ENCODE measurements at places on chromosomes 11 and 22.
A peak's percentile ranks its signal among the peaks of the same experiment; 100 is the strongest.

- no peak for DNase-seq
Observed at GRCh38 chr11:17004486-17005148, 9.6 kb downstream of the PLEKHA7 start.

GRCh38 chr11:2737226-2737590 is 37.4 kb upstream of the KCNQ1OT1 start:
- DNase-seq, result no peak

- no peak for DNase-seq
Observed at GRCh38 chr11:121237686-121238658, 54.6 kb upstream of the SC5D start.

- DNase-seq, result no peak
Observed at GRCh38 chr22:23579870-23580575, at the start of gene IGLL1. Gene IGLL1 (minus strand): TSS chr22:23580290. CDS start chr22:23580190, 100 bp downstream.

DNA sequence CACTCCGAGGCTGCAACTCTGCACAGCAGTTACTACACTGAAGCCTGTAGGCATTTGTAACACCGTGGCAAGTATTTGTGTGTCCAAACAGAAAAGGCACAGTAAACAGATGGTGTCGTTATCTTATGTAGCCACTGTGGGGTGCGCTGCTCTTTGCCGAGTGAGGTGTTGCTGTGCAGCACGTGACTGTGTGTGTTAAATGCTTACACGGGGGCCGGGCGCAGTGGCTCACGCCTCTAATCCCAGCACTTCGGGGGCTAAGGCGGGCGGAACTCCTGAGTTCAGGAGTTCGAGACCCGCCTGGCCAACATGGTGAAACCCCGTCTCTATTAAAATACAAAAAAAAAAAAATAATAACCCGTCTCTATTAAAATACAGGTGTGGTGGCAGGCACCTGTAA is 11.5 kb downstream of the ZBED4 start:
- no peak for DNase-seq

DNA sequence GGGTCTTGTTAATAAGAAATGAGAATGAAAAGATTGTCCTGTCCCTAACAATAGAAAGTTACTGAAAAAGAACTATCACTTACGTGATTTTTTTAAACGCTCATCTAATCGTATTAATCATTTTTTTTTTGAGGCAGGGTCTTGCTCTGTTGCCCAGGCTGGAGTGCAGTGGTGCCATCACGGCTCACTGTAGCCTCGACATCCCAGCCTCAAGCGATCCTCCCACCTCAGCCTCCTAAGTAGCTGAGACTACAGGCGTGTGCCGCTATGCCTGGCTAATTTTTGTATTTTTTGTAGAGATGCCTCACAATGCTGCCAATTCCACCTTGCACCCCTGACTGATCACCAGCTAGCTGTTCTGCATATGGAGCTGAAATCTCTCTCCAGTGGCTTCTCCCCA is 15.7 kb downstream of the PDGFB start:
- DNase-seq, result no peak

- DNase-seq, result no peak
Observed at GRCh38 chr11:2159536-2160413, 1.2 kb downstream of the INS start.

- no peak for DNase-seq
Observed at GRCh38 chr11:114011443-114011842, 36.5 kb downstream of the HTR3A start.

- DNase-seq, result no peak
Observed at GRCh38 chr22:38456841-38457699, 2.1 kb upstream of the KCNJ4 start.

GRCh38 chr22:38262051-38262795 is 10.6 kb downstream of the TMEM184B start:
- peak; percentile 46 for DNase-seq

- no peak for DNase-seq
Observed at GRCh38 chr22:37781434-37782059, 26.2 kb upstream of the GCAT start.

GRCh38 chr22:49100773-49101172 is 726.9 kb downstream of the BRD1 start:
- DNase-seq, result no peak

- DNase-seq, result peak; percentile 58
Observed at GRCh38 chr11:68038718-68039525, at the start of gene TCIRG1. Gene TCIRG1 (plus strand): TSS chr11:68039025. CDS start chr11:68041272, 2,247 bp downstream.

GRCh38 chr22:36818010-36818642 is 1.3 kb upstream of the PVALB start:
- no peak for DNase-seq

GRCh38 chr22:45631140-45631840 is 40.3 kb upstream of the ATXN10 start:
- no peak for DNase-seq

DNA sequence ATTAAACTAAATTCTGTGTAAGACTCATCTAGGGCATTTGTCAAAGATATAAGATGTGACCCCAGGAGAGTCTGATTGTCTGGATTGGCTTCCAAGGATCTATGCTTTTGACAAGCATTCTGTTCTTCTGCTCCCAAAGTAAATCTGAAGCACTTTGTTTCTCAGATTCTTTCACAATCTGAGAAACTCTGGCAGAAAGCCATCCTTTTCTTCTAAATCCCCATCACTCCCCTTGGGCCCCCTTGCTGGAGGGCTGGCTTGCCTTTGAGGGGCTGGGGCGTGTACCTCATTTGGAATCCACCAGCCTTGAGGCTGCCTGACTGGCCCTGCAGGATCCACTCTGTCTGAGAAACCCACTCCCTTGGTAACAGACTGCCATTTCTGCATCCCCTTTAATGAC is 173.5 kb upstream of the CTSC start:
- DNase-seq, result no peak

DNA sequence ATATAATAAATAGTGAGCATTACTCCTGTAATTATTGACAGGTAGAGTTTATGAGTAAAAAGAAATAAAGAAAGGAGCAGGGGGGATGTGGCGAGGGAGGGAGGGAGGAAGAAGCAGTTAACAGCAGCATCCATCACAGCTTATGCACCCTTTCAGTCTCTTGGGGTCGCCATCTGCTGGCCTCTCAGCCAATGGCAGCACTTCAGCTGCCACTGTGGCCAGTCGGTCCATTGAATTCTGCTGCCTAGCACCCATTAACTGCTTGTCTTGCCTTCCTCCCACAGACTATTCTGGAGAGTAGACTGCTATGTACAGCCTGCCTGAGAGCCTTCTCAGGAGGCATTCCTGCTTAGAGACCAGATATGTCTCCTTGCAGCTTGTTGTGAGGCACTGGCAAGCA is 388.3 kb downstream of the TENM4 start:
- no peak for DNase-seq

DNA sequence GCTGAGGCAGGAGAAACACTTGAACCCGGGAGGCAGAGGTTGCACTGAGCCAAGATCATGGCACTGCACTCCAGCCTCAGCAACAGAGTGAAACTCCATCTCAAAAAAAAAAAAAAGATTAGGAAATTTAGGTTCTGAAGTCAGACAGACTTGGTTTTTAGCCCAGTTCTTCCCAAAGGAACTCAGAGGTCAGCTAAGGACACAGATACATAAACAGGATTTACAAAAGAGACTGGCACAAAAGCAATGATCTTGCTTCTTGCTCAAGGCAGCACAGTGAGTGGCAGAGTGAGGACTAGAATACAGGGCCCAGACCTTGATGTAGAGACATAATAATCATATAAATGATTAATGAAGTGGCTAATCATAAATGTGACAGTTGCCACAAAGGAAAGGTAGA is 25.4 kb upstream of the RRAS2 start:
- DNase-seq, result no peak

- DNase-seq, result no peak
Observed at GRCh38 chr11:46865340-46865739, 19.3 kb upstream of the CKAP5 start.

GRCh38 chr11:22807855-22808570 is 21.6 kb downstream of the SVIP start:
- DNase-seq, result no peak

DNA sequence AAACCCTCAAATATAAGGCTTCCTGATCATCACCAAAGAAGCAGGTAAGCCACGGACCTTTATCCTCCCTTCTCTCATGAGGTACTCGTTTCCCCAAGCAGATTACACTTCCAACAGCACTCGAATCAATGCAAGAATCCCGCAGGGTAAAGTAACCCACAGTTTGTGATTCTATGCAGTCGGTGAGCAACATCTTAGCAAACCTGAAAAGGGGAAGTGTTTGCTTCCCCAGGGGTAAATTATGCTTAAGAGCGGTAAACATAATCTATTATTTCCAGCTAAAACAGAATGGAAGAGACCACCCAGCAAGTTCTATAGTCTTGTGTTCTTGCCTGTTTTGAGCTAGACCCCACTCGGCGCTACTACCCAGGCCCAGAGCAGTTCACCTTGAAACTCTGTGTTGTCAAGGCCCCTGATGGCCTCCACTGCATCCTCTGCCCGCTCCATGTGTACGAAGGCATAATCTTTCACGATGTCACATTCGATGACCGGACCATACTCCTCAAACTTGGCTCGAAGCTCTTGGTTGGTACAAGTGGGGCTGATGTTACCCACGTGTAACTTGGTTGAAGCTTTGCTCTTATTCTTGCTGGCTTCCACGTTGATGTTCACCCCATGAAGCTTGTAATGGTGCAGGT is 1.3 kb downstream of the RBM4B start:
- DNase-seq, result no peak

- peak; percentile 6 for DNase-seq
Observed at GRCh38 chr11:2577031-2577990, 122.5 kb downstream of the KCNQ1OT1 start.

DNA sequence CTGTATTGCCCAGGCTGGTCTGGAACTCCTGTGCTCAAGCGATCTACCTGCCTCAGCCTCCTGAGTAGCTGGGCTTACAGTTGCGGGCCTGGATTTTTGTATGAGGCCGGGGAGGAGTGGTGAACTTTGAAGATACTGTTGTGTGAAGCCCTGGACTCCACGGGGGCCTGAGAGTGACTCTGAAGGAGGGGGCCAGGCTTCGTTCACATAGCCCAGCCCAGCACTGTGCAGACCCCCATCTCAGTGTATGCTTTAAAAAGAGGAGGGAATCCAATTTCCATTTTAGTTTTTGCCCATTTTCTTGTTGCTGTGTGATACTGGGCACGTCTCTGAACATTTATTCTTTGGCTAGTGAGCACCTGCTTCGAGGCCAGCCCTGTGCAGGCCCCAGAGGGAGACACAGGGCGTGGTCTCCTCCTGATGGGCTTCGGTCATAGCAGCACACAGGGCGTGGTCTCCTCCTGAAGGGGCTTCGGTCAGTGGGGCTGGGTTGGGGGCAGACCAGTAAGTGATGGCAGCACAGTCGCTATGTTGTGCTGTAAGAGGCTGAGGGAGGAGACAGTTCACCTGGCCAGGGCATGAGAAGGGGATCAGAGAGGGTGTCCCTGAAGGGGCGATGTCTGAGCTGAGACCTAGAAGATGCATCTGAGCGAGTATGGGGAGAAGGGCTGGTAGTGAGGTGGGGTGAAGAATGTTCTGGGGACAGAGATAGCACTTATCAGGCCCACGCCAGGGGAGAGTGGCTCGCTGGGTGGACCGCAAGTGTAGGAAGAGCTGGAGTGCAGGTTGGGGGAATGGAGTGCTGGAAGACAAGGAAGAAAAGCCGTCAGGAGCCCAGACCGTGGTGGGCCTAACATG is 14.0 kb downstream of the SAMM50 start:
- no peak for DNase-seq

GRCh38 chr22:20550851-20551744 is 43.7 kb downstream of the MED15 start:
- peak; percentile 82 for DNase-seq

DNA sequence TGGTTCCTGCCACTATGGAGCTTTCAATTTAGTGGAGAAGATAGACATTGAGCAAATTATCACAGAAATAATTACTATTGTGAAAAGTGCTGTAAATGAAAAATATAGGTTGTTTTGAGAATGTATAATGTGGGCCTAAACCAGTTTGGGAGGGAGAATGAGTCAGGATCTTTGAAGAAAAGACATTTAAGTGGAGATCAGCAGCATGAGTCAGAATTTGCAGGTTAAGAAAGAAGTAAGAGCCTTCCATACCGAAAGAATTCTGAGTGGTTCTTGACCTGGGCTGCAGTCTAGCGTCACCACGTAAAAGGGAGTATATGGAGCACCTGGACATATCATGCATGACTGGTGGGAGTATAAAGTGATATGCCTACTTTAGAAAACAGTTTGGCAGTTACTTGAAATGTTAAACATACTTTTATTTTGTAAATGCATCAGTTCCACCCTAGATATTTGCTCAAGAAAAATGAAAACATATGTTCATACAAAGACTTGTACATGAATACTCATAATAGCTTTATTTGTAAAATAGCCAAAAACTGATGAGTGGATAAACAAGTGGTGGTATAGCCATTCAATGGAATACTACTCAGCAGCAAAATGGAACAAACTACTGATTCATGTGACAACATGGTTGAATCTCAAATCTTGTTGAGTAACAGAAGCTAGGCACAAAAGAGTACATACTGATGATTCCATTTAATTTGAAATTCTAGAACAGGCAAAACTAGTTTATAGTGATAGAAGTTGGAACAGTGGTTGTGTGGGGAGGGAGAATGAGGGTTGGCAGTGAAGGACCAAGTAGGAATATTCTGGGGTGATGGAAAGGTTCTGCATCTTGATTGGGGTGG is 99.2 kb downstream of the STIM1 start:
- no peak for DNase-seq

GRCh38 chr11:26088391-26088790 is 243.5 kb upstream of the ANO3 start:
- no peak for DNase-seq

- DNase-seq, result no peak
Observed at GRCh38 chr11:70341881-70342429, 56.4 kb upstream of the CTTN start.

DNA sequence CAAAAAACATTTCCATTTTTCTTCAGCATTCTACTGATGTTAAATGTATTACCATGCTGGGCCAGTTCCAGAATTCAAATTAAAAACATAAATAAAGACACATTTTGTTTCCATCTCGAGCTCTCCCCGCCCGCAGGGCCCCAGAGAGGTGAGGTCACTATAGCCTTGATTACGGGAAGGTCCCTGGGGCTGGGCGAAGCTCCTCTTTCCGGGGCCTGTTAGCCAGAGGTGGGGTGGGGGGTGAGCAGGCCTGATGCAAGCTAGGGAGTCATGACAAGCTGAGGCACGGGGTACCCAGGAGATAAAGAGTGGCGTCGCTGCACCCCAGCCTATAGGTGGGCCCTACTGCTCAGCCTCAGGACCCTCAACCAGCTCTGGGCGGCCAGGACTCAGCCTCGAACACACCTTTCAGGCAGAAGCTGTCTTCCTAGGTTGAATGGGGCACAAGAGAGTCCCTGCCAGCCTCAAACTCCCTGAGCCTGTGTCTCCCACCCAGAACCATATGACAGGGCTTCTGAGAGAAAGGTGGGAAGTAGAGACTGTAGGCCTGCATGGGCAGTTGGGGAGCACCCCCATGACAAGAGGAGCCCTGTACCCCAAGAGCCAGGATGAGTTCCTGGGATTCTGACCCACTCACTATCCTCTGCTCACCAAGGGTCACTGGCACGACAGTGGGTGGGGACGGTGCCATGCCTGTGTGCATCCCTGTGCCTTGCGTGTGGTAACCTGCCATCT is 34.8 kb downstream of the KCNQ1OT1 start:
- DNase-seq, result no peak

- DNase-seq, result peak; percentile 62
Observed at GRCh38 chr11:2991452-2992233, 486 bp downstream of the NAP1L4 start.
